AG04449 (cell line): ENCODE measurements at places on chromosomes 12 and 14.

DNA sequence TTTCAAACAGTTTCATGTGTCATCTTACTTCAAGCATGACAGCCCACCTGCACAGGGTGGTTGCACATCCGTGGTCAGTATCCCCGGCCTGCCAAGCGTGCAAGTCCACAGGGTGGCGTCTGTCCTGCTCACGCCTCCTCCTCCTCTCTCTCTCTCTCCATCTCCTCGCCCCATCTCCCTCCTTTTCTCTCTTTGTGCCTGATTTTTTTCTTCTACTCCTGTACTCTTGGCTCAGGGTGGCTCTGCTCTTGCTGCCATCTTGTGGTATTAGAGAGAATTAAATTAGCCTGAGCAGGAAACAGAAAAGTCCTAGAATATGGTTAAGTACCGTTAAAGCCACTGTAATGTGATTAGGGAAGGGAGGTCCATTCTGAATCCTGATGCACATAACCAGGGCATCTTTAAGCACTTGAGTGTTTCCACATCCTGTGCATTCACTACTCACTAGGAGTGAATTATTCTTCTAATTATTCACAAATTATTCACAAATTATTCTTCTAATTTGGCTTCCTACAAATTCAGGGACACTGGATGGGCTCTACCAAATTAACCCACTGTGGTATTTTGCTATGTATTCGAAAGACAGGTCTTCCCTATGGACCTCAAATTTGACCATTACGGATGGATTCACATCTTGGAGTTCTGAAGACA lies 25.5 kb upstream of the DTX1 start:
- DNase-seq, result peak; percentile 9

DNA sequence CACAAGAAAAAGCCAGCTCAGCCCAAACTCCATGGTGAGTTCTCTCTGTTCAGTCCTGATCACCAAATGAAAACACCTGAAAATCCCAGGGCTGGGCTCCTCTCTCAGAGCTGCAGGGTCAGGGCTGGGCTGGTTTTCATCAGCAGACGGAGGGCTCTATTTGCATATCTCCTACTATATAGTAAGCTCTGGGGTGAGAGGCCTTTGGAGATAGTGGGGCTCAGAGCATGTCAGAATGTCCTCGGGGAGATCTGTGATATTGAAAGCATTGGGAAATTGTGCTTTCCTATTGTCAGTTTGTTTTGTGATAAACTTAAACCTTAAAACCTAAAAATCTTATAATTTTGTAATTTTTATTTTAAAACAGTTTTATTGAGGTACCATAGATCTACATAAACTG lies 742.6 kb downstream of the TMEM121 start:
- DNase-seq, result no peak

GRCh38 chr12:12749433-12749832 lies 32.3 kb downstream of the CDKN1B start:
- DNase-seq, result no peak

- DNase-seq, result no peak
Observed at GRCh38 chr12:131561051-131561450, 149.8 kb upstream of the SFSWAP start.

DNA sequence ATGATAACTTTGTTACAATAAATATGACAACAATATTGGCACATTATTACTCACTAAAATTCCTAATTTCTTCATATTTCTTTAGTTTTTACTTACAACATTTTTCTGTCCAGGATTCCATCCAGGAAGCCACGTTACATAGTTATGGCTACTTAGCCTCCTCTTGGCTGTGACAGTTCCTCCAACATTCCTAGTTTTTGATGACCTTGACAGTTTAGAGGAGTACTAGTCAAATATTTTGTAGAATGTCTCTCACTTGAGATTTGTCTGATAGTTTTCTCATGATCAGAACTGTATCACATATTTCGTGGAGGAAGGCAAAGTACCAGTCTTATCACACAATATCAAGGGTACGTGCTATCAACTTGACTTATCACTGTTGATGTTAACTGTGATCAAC lies 29.8 kb upstream of the LIN7A start:
- DNase-seq, result no peak

DNA sequence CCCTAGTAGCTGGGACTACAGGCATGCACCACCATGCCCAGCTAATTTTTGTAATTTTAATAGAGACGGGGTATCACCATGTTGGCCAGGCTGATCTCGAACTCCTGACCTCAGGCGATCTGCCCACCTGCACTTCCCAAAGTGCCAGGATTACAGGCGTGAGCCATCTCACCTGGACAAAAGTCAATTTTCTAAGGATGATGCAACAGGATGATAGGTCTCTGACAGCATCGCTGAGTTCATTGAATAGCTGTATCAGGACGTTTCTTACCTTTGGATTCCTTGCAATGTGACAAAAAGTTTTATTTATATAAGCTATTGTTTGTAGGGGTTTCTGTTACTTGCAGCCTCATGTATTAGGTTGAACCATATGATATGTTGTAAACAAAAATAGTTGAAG lies 55.5 kb upstream of the PCED1B start:
- no peak for DNase-seq

- no peak for DNase-seq
Observed at GRCh38 chr14:70254476-70254961, 65.8 kb upstream of the SLC8A3 start.

DNA sequence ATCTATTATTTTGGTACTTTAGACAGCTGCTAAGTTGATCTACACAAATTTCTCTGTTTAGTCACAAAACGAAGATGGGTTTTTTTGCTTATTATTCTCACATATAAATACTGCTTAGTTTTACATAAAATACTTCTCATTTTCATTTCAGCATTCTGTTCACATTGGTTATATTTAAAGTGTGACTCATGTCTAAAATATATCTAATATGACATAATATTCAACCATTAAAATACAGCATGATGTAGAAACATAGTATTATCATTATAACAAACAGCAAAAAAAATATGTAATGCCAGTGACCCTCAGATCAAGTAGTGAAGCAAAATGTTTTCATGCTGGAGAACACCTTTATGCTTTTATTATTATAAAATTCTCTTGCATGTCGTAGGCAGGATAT lies 63.7 kb downstream of the SH2B3 start:
- DNase-seq, result no peak

- DNase-seq, result no peak
Observed at GRCh38 chr12:98830657-98831056, 185.6 kb downstream of the APAF1 start.

DNA sequence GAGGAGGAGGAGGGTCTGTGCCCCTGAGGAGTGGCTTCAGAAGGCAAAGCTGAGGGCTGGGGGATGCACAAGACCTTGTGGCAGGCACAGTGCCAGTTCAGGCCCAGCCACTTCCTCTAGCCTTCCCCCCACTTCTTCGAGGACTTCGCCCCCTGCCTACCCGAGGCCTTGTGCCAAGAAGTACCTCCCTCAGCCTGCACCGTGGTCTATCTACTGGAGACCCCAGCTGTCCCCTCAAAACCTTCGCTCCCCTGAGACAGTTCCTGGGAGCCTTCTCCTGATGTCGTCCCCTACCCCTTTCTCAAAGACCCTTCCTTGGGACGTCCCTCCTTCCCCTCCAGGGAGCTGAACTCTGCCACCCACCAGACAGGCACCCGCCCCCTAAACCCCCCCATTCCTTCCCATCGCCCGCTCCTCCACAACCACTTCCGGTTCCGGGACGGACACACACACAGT lies 604 bp downstream of the ZNF384 start:
- DNase-seq, result no peak

- peak; percentile 4 for DNase-seq
Observed at GRCh38 chr14:21711360-21711961, 37.8 kb upstream of the OR4E1 start.

- no peak for DNase-seq
Observed at GRCh38 chr12:116647813-116648212, 88.6 kb downstream of the MAP1LC3B2 start.

- no peak for DNase-seq
Observed at GRCh38 chr12:44611538-44611937, 264.6 kb downstream of the NELL2 start.

DNA sequence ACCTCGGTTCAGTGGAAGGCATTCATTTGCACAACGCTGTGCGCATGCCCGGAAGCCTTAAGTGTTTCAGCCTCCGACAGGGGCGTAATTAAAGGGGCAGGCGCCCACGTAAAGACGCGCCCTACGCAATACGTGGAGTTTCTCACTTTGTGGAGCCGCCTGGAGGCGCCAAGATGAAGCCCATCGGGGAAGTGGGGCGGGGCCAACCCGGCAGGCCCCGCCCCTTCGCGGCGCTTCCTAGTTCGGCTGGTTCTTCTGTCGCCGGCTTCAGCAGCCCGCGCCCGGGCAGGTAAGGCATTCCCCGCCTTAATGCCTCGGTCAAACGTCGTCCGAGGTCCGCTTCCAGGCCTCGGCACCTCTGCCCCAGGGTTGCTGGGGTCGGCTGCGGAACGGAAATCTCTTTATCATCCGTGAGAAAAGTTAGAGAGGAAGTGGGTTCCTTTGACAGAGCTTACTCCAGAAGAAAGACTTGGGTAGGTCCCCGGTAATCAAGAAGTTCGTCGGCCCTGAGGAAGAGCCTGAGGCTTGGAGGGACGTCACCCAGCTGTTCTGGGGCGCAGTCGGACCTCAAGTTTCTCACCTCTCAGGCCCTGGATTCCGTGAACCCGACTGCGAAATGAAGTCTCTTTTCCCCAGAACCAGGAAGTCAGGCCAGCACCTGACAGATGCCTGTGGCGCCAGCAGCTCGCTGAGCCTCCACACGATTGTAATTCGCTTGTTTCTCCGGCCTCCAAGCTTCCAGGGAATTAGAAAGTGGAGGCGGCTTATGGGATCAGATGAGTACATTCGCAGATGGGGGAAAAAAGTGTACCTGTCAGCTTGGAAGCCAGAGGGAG lies at the start of the genes IRAK4 and PUS7L:
Gene IRAK4, plus strand, starts transcription at position 224 of the 836 bp plus-strand sequence. CDS start 9,161 bp downstream, outside the sequence.
Gene PUS7L, minus strand, starts transcription at position 63 of the 836 bp plus-strand sequence. CDS start 3,545 bp downstream, outside the sequence.
- DNase-seq, result peak; percentile 72

DNA sequence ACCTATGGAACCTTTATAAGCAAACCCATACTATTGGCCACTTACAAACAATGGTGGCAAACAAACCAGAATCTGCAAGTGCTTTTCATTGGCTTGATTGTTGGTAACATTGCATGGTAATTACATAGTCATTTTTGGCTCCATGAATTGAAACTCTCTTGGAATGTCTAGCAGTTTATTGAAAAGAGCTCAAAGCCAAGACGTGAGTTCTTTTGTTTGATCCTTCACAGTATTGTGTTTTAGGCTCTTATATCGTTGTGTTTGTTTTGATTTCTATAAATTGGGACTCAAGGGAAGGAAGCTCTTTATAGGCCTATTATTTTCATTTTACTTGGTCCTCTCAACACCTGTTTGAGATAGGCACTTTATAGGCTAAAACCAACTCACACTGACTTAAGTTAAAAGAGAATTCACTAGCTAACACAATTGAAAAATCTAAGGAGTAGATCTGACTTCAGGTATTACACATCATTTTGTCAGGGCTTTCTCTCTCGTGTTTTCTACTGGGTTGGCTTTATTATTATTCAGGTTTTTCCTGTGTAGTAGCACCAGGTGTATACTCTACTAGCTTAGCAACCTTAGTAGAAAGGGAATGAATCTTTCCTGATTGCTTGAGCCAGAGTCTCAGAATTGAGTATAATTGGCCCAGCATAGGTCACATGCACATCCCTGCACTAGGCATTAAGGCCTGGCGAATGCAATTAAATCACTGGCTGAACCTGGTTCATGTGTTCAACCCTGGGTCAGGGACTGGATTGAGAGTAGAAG lies 341.4 kb downstream of the RAD51B start:
- no peak for DNase-seq

DNA sequence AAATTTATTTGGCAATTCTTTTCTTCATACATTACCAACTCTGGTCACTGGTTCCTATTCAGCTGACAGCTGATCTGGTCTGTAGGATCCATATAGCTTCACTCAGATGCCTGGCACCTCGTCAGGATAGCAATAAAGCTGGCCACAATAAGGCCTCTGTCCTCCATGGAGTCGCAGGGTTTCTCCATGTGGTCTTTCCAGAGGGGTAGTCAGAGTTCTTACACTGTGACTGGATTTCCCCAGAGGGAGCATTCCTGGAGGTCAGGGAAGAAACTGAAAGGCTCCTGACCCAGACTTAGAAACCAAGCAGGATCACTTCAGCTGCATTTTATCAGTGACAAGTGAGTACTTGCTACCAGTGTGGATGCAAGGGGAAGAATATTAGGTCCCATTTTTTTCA lies 34.9 kb upstream of the SIX1 start:
- no peak for DNase-seq

- no peak for DNase-seq
Observed at GRCh38 chr12:64911081-64911480, 86.6 kb downstream of the TBC1D30 start.
